Lower lobe of right lung (tissue), 2 donors: ENCODE measurements at places on chromosomes 11 and 22. TPM values are rescaled to one million over a fixed set of nuclear protein-coding genes. Genes with fewer than 3 reads are reported as not detected.

DUSP8 gene
- 8.9 TPM for total RNA-seq

NLRX1 gene
- total RNA-seq: 16.5 TPM

EXPH5 gene
- 34.9 TPM for total RNA-seq

RCOR2 gene
- total RNA-seq: 0.18 TPM

CD82 gene
- 129 TPM for total RNA-seq

L3MBTL2 gene
- 22.8 TPM for total RNA-seq

TRIM21 gene
- 42.2 TPM for total RNA-seq
